NCI-H187 (cell line): ENCODE measurements at places on chromosomes 12 and 14.

DNA sequence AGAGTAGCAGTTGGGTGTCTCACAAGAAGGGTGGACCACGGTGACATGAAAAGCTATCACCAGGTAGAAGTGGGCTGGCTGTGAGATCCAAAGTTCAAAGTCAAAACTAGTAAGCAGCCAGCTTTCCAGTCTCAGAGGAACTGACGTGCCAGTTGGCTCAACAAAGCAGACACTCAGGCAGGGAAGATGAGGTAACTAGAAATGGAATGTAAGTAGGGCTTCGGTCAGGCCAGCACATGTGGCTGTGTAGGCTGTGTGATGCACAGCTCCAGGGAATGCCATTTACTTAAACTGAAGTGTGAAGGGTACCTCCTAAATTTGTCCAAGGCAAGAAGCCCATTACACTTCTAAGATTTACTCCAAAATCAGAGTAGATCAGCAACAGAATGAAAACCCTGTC lies 43.6 kb downstream of the PTPRR start:
- no peak for DNase-seq

DNA sequence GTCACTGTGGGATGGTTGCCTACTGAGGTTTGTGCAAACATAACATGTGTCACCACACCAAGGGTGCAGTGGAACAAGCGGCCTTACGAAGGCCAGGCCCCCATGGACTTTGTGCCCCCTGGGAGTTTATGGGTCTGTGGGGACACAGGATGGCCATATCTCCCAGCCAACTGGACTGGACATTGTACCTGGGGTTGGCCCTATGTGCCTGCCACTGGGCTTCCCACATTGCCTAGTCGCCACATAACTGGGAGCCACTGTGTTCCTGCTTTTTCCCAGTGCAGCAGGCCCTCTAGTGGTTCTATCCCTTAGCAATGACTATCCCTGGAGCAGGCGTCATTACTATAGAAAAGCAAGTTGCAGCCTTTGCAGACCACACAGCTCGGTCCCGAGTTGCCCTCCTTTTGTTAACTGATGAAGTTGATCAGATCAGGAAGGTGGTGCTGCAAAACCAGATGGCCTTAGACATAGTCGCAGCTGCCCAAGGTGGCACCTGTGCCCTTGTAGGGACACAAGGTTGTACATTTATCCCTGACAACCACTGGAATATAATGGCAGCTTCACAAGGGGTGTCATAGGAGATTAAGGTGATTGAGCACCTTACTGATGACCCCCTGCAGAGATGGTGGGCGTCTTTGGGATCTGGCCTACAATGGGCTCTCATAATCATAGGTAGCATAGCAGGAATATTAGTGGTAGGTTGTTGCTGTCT lies 15.2 kb upstream of the RNASE12 start:
- no peak for DNase-seq

DNA sequence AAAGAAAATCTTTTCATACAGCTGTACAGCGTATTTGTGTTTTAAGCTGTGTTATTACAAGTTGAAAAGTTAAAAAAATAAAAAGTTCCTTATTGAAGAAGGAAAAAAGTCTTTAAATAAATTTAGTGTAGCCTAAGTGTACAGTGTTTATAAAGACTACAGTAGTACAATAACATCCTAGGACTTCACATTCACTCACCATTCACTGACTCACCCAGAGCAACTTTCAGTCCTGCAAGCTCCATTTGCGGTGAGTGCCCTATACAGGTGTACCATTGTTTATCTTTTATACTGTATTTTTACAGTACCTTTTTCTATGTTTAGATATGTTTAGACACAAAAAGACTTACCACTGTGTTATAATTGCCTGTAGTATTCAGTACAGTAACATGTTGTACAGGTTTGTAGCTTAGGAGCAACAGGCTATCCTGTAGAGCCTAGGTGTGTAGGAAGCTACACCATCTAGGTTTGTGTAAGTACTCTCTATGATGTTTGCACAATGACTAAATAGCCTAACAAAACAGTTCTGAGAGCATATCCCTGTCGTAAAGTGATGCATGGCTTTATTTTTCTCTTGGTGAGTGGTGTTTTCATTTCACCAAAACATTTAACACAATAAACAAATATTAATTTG lies 275.2 kb downstream of the DACT1 start:
- DNase-seq, result no peak

- no peak for DNase-seq
Observed at GRCh38 chr12:76711241-76711640, 52.7 kb upstream of the ZDHHC17 start.

DNA sequence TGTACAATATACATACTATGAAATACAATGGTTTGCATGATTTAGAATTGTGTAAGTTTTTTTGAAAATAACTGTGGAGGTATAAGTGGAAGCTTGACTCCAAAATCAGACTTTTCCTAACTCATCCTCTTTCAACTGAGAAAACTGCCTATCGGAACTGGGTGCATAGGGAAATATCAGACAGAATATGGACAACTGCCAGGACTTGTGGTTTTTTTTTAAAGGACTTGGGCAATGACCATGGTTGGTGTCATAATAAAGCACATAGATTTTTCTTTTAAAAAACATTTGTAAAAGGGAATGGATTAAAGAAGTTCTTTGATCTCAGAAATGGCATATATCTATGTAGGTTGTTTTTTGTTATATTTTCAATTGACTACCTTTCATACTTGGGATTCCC lies 53.3 kb upstream of the LRRK2 start:
- DNase-seq, result no peak

GRCh38 chr14:57302883-57303282 lies 34.1 kb downstream of the AP5M1 start:
- DNase-seq, result no peak

DNA sequence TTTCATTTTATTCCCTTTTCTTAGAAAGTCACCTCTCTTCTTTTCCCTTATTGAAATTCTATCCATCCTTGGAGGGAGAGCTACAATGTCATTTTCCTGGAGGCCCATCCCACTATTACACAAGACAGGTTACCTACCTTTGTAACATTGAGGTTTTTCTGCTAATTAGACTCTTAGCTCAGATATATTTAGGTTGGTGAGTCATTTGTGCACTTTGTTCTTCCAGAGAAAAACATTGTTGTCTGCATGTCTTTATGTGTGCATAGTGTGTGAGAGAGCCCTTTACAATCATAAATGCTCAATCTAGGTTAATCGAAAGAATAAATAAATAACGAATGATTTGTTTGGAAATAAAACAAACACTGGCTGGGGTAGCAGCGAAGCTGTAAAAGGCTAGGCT lies 191.8 kb downstream of the DACT1 start:
- DNase-seq, result no peak

DNA sequence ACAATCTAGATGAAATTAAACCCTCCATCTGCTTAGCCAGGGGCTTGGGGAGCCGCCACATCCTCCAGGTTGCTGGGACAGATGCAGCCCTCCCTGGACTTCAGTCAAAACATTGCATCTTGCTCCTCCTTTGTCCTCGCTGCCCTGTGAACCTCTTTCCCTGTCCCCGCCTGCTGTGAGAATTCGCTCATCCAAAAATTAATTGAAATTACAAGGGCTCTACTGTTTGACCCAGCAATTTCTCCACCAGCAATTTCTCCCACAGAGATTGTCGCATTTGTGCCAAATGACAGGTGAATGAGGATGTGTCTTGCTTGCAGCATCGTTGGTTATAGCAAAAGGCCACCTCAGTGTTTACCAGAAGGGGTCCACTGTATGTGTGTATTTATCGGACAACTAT lies 5.0 kb upstream of the POP5 start:
- DNase-seq, result no peak

GRCh38 chr12:103771466-103771865 lies 69.6 kb downstream of the NT5DC3 start:
- DNase-seq, result no peak

GRCh38 chr14:101006008-101006407 lies 102.5 kb upstream of the RTL1 start:
- DNase-seq, result no peak

GRCh38 chr12:39402922-39403321 lies 40.0 kb downstream of the KIF21A start:
- no peak for DNase-seq

GRCh38 chr12:131058700-131059099 lies 105.0 kb downstream of the ADGRD1 start:
- no peak for DNase-seq

- DNase-seq, result no peak
Observed at GRCh38 chr14:90023176-90023896, 38.5 kb upstream of the KCNK13 start.

DNA sequence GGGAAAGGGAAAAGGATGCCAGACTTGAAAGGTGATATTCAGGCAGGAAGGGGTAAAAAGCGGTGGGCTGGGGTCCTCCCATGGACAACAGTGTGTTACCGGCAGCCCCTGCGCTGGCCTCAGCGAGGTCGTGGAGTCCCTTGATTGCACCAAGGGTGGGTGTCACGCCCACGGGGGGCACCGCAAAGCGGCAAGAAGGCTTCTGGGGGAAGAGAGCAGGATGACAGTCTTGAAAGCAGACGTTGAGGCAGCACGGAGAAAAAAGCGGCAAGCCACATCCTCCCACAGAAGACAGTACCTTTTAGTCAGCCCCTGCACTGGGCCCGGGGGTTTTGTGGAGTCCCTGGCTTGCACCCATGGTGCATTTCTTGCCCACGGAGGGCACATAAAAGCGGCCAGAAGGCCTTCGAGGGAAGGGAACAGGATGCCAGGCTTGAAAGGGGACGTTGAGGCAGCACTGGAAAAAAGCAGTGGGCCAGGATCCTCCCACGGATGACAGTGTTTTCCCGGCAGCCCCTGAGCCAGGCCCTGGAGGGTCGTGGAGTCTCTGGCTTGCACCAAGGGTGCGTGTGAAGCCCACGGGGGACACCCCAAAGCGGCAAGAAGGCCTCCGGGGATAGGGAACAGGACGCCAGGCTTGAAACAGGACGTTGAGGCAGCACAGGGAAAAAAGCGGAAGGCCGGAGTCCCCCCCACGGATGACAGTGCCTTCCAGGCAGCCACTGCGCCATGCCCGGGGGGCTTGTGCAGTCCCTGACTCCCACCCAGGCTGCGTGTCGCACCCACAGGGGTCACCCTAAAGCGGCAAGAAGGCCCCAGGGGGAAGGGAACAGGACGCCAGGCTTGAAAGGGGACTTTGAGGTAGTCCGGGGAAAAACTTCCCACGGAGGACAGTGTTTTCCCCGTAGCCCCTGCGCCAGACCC lies 162.2 kb upstream of the ALG10B start:
- DNase-seq, result no peak

- DNase-seq, result no peak
Observed at GRCh38 chr12:56518570-56518969, 3.0 kb upstream of the RBMS2 start.

GRCh38 chr12:25972783-25973182 lies 14.3 kb downstream of the RASSF8 start:
- DNase-seq, result no peak

DNA sequence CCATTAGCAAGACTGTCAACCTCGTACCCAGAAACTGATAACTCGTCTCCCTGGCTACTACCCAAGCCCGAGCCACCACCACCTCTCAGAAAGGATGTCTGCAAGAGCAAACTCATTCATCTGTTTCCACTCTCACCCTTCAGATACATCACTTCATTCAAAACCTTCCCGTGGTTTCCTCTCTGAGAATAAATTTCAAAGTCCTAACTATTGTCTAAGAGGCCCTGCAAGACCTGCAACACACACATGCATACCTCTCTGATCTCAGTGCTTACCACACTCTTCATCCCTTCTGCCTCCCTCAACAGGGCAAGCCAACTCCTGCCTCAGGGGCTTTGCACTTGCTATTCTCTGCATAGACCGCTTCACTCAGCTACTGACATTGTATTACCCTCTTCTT lies 40.6 kb downstream of the PPP1R13B start:
- no peak for DNase-seq

DNA sequence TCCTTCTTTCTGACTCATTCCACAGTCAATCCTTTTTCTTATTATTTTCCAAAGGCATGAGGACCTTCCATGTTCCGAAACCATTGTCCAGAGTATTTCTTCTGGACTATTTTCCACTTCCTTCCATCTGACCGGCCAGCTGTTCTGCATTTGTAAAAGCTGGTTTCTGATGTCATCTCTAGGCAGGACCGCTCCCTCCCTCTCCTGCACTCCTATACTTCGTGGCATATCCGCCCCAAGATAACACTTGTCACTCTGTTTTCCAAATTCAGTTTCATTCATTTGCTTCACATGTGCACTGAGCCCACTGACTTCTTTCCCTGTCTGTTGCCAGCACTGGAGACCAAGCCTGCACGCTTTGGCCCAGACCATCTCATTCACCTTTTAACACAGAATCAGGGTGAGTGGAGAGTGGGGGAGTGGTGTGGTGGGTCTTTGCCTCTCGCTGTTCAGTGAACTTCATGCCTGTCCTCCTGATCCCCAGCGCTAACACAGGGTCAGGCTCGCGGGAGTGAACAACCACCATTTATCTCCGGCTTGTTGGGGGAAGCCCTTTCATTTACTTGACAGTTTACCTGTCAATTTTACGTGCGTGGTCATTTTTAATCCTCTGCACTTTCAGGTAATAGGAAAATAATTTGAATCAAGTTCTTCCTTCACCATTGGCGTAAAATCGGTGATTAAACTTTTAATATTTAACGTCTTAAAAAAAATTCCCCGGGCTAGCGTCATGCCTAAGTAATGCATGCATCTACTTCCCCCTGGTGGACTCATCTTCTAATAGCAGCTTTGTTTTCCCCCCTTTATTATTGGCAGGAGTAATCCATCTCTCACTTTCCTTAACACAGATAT lies 52.5 kb downstream of the C12orf75 start:
- peak; percentile 15 for DNase-seq

DNA sequence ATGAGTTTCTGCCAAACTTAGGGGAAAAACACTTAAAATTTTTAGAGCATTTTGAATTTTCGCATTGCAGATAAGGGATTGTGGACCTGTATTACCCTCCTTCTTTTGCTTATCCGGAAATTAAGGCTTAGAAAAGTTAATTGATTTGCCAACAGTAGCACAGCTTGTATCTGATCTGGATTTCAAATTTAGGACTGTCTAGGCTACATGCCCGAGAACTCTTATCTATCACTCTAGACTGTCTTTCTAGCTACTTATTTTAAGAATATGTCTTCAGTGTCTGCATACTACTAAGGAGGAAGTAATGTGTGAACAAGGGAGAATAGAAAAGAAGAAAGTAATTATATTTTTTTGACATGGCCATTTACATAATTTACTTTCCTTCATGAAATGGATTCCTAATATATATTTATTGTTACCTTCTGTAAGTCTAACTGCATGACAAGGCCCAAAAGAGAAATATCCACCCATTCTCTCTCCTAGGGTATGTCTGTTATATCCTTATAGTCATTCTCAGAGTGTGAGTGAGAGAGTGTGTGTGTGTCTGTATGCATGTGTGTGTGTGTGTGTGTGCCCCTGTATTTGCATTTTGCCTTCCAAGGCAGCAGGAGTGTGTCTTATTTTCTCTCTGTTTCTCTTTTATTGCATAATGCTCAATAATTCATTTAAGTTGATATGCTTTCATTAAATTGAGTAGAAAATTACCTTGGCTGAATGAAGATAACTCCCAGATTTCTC lies 132.1 kb downstream of the SLC5A8 start:
- no peak for DNase-seq

- no peak for DNase-seq
Observed at GRCh38 chr14:101825797-101826196, 64.3 kb downstream of the PPP2R5C start.

GRCh38 chr14:89927186-89927865 lies 27.2 kb downstream of the EFCAB11 start:
- no peak for DNase-seq

GRCh38 chr14:101808894-101809670 lies 47.6 kb downstream of the PPP2R5C start:
- no peak for DNase-seq
